Stimulated activated CD4-positive, alpha-beta T cell treated with anti-CD3 and anti-CD28 coated beads, Interleukin-1b, Interleukin-23, amount 100 ng/mL, for 4 hours (primary cell): ENCODE measurements at places on chromosomes 7 and 10.

DNA sequence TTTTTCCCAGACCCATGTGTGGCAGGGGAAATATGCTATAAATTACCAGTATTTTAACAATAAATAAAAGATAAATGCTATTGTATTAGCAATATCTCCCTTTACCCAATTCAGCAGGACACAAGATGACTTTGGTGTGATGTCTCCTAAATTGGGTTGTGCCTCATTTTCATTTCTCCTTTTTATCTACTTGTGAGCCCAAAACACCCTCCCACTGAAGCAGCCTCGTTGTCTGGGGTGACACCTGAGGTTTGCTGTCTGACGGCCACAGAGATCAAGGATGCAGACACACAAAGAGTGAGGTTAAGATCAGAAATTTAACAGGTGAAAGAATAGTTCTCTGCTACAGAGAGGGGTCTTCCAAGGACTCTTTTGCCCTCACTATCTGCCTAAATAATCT lies 27.1 kb upstream of the CC2D2B start:
- DNase-seq: no peak

DNA sequence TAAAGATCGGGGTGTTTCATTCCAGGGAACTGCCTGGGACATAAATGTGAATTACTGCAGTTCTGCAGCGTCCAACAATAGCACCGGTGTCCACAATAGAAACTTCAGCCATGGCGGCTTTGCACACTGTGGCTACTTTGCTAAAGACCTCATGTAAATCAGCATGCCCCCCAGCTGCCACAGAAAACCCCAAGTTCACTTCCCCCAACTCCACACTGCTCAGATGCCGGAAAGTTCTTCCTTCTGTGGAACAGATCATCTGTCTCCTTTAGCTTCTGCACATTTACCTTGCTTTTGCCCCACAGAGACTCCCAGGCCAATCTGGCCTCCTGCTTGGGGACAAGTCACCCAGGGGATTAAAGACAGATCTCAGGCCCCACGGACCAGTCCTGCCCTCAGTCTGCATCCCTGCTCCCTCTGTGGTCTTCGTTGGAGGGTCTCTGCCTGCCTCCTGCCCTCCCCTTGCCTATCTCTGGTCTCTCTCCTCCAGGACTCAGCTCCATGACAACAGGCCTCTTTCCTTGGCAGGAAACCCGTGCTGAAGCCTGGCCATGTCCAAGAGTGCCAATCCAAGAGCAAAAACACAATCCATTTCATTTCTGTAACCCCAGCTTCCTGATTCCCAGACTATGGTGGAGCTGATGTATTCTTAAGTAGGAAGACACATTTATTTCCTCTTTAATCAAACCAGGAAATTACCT lies 403.2 kb downstream of the RPS24 start:
- no peak for DNase-seq

DNA sequence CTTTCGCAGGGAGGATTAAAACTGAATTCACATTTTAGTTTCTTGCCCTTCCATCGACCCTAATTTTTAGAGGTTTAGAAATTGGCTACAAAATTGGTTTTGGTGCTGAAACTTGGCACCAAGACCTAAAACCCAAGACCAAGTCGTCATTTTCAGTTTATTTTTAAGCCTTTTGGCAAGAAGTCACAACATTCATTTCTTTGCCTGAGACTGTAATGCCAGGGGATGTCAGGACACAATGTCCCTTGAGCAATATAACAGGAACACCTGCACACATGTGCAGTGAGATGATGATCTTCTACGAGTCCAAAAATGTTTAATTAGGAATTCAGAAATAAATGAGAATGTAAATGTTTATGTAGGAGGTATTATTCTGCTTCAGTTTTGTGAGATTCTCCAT lies 335.4 kb upstream of the ANKRD30A start:
- DNase-seq: no peak

DNA sequence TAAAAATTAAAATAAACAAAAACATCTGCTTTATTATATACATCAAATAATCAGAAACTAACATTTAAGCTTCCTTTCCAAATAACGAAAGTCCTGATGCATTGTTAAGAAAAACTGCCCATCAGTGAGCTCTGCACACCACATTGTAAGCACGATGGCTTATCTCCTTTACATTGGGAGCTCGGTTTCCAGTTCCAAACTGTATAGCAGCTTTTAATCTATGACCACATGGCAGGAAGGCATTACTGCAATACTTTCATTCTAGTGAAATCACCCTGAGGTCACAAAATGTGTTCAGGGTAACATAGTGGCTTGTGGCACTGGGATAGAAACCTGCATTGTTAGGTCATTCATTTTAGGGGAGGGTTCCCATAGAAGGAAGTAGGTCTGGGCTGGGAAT lies 146.3 kb downstream of the ZNF22 start:
- DNase-seq: no peak

- DNase-seq: no peak
Measured at GRCh38 chr10:91555455-91555854, 77.4 kb downstream of the PPP1R3C start.

DNA sequence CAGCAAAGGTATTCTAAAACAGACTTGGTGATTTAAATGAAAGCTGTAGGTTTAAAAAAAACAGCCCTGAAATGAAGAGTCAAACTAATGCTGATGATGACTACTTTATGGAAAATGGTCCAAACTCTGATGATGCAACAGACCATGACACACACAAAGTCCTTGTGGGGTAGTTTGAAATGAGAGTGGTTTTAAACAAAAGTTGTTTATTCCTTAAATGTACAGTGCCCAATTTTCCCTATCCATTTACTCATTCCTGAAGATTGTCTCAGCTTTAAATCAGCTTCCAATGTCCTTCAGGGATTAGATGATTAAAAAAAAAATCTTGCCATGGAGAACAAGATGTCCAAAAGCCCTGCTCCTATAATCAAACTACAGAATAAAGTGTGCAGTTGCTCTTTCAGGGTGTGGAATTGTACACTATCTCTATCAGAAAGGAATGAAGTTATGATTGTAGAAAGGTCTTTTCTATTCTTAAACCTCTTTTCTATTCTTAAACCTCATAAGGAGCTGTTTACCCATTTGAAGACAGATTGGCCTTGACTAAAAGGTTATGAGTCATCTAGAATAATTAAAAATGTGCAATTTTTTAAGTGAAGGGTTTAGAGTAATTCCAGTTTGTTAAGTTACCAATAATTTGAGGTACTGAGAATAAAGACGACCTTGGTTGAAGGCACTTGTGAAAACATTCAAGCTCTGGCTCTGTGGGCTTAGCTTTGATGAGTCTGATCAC lies 70.2 kb upstream of the ITGA8 start:
- no peak for DNase-seq

- DNase-seq: no peak
Measured at GRCh38 chr7:28933846-28934320, 24.2 kb downstream of the TRIL start.

- no peak for DNase-seq
Measured at GRCh38 chr10:107418085-107418806, 253.7 kb upstream of the SORCS1 start.

DNA sequence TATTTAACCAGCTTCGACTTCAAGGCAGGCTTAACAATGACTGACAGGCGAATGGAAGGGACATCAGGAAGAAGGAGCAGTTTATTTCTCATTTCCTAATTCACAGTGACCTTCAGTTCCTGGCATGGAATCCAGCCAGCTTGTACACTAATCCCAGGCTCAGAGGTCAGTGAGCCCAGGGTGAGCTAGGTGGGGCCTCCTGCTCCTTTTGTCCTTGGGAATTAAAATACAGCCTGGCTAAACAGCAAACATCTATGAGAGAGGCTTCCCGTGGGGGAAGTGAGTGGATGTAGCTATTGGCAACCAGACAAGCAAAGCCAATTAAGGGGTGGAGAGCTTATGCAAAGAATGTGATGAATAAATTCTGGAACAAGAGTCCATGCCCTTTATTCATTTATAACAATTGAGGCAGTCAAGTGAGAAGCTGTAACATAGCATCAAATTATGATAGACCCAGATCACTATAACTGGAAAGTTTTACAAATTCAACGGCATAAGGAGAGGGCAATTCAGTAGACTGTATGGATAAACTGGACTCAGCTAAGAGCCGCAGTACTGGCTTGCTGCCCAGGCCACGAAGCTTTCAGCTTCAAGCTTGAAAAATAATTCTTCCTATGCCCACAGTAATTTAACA lies 57.1 kb downstream of the STK17A start:
- no peak for DNase-seq

- DNase-seq: no peak
Measured at GRCh38 chr10:76353237-76353851, 921.9 kb downstream of the LRMDA start.

GRCh38 chr7:24707988-24708615 lies 49.2 kb downstream of the GSDME start:
- no peak for DNase-seq

DNA sequence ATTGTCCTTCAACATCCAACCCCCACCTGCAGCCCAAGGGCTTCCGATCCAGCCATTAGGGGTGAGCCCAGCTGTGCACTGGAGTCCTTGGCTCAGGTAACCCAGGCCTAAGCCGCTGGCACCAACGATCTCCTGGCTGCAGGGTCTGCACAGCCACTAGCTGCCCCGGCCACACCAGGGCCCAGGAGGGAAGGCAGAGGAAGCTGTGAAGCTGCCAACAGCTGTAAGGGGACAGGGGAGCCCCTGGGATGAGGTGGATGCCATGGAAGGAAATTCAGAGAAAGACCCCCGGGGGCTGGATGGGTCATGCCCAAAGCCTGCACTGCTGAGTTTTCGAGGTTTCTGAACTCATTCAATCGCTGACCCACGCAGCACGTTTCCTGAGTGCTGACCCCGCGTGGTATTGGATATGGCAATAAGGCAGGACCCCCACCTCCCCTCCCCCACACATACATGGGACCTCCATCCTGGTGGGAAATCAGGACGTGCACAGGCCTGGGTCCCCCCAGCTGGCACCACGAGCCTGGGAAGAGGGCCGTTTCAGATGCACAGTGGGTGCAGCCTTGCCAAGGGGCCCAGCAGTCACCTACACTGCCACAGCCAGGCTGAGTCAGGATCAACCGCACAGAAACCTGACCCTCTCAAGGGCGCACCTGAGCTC lies 170.3 kb downstream of the DIP2C start:
- DNase-seq: no peak
